ENCODE measurements at places on chromosomes 11 and 22. TPM values are rescaled to one million over a fixed set of nuclear protein-coding genes. Genes with fewer than 3 reads are reported as not detected.

GRCh38 chr22:23097412-23098229 is 27.3 kb downstream of the GNAZ start:
- no peak for DNase-seq

DNA sequence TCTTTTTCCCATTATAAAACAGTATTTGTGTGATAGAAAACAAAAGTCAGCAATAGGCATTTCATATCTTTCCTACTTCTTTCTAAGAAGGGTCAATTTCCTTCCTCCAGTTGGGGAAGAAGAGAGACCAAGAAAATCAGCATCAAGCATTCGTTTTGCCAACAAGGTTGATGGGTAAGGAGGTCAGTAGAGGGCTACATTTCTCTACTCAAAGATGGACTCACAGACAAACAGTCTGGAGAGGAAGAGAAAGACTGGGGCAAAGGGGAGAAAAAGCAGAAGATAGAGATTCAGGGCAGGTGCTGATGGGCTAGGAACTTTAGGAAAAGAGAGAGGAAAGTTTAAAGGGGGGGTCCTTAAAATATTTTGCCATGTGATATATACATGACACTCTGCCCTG is 8.6 kb upstream of the MTNR1B start:
- no peak for DNase-seq

- no peak for DNase-seq
These were observed 68.9 kb downstream of the CSTPP1 start for GRCh38 chr11:47005441-47005840.

DNA sequence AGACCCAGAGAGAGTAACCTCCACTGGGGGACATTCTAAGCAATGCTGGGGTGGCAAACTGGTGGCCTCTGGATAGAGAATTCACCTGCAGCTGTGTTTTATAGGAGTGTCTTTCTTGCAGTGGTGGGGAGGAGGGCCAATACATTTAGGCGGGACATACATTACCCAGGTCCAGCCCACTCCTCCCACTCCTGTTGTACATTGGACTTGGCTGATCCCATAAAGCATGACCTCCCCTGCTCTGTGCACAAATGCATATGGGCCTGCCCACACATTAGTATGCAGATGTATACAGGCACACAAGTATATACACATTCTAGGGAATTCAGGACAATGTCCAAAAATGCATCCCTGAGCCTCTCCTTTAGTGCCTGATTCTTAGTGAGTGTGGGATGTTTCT is 99.1 kb downstream of the RRAS2 start:
- no peak for DNase-seq

GRCh38 chr11:81674211-81674610 is 1059.5 kb downstream of the FAM181B start:
- DNase-seq, result no peak

DNA sequence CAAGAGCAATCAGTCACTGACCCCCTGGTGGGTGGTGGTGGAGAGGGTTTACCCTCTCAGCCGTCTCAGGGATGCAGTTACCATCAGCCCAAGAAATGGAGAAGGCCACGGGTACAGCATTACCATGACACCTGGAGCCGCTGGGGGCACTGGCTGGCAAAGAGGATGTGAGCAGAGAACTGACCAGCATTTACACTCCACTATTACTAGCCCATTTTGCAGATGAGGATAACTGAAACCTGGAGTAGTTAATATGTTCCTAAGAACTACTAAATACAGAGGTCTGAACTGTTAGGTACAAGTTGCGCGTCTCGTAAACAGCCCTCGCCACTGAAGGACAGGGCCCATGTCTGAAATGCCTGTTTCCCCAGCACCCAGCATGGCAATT is 79.0 kb downstream of the TIMP3 start:
- DNase-seq, result no peak

- no peak for DNase-seq
These were observed 624 bp downstream of the TMEM41B start for GRCh38 chr11:9313648-9314290.

DNA sequence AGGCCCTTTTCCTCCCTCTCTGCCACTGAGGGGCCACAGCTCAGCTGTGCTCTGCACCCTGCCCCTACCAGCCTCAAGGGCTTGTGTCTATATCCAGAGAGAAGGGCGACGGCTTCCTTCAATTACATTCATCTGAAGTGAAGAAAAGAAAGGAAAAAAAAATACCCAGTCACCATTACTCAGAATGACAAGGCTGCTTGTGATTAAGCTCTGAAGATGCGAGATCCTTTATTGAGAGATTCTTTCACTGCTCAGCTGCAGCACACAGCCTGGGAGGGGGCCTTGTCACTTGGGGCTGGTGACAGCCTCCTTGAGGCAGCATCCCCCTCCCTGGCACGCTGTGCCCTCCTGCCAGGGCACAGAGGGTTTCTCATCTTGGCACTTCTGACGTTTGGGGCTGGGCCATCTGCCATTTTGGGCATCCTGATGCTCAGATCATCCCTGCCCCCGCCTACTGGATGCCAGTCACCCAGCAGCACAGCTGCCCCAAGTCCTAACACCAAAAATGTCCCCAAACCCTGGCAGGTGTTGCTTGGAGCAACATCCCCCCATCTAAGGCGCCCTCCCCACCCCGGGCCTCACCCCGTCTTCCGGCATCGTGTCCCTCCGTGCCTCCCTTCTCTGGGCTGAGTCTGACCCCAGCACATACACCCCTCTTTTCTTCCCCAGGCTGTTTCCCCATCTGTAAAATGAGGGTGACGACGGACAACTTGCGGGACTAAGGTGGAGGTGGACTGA is 1394.7 kb downstream of the BRD1 start:
- no peak for DNase-seq

DNA sequence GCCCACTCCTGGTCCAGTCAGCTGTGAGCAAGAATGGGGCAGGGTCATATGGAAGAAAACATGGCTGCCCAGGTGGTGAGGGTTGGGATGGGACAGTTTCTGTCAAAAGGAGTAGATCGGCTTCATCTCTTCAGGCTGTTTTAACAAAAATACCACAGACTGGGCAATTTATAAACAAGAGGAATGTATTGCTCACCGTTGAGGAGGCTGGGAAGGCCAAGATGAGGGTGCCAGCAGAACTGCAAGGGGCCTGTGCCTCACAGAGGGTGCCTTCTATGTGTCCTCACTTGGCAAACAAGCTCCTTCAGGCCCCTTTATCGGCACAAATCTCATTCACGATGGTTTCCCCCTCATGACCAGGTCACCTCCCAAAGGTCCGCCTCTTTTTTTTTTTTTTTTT is 18.1 kb upstream of the RELT start:
- no peak for DNase-seq

DNA sequence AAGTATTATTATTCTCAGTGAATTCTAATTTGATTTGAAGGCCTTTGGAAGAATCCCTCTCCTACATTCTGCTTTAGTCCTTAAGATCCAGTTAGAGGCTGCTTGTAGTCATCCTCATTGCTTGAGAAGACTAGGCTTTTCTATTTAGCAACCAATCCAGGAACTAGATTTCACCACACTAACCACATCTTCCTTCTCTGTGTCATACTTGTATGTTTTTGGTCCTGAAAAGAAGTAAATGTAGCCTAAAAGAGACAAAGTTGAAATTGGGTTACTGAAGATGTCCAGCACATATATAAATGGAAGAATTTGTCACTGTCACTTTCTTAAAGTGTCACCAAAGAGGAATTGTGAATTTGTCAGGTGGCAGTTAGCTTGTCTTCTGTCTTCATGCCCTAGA is 46.6 kb upstream of the MMP7 start:
- no peak for DNase-seq

GRCh38 chr11:13280777-13281176 is 3.2 kb downstream of the BMAL1 start:
- DNase-seq, result no peak

DNA sequence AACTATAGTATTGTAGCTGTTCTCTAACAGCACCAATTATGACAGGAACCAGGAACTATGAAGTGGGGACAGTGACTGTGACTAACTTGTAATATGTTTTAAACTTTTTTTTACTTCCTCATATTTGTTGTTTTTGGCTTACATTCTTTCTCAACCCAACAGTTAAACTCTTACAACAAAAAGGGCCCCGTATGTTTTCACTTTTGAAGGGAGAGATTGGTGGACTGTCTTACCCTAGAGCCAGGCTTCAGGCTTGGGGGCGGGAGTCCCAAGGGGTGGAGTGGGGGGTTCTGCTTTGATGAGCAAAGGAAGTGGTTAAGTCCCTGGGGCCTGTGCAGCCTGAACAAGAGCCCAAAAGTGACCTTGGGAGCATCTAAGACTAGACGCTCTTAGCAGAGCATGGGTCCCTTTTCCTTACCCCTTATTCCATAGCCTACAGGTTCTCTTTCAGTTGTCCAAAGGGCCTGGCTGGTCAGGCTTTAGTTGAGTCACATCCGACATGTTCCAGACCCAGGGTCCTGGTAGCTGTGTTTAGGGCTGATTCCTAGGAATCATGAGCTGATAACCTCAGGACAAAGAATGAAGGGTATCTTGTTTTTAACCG is 38.8 kb downstream of the STIM1 start:
- DNase-seq, result peak; percentile 38

Gene SYT9
- total RNA-seq, result not detected

Gene PANX2
- total RNA-seq, result 0.66 TPM

Gene OR4A16
- total RNA-seq, result not detected

Gene TCIRG1
- 113 TPM for total RNA-seq

Gene SCN4B
- total RNA-seq, result 0.41 TPM

Gene CYB5R3
- 64.3 TPM for total RNA-seq

Gene BCR
- 32.0 TPM for total RNA-seq

Gene WBP2NL
- 0.68 TPM for total RNA-seq

Gene KRTAP5-10
- total RNA-seq, result not detected
